Glutamatergic neuron (in vitro differentiated cells): ENCODE measurements at places on chromosomes 11 and 22. TPM values are rescaled to one million over a fixed set of nuclear protein-coding genes. Genes with fewer than 3 reads are reported as not detected.
A peak's percentile ranks its signal among the peaks of the same experiment; 100 is the strongest.

The SGSM1 gene
- 1.2 TPM for total RNA-seq

The ROBO4 gene
- total RNA-seq = not detected

The HEPHL1 gene
- not detected for total RNA-seq

The INSC gene
- total RNA-seq = not detected

The ASRGL1 gene
- total RNA-seq = 55.7 TPM

The HIRA gene
- 51.0 TPM for total RNA-seq

DNA sequence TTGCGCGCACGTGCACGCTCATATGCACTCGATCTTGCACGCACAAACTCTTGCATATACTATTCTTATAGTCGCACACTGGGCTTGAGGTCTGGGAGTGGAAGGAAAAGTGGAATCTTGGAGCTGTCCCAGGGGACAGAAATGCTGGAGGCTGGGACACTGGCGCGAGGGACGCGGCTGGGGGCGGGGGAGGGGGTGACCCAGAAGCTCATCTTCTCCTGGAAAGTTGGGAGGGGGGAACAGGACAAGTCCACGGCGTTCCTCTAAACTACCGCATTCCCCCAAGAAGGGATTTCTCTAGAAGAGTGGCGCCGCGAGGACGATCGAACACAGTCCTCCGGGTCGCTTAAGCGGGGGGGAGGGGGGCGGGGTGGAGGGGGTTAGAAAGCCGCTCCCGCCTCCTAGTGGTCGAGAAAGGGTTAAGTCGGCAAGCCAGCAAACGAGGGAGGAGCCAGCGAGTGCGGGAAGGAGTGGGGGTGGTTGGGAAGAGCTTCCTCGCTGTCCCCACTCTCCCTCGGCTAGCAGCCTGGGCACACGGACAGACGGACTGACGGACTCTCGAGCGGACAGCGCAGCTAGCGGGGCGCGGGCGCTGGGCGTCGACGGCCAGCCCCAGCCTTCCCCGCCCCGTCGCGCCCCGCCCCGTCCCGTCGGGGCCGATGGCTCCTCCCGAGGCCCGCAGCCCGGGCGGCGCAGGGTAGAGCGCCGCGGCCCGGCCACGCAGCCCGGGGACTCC is at the start of gene RTN4RL2:
RTN4RL2 (plus strand) TSS at position 507 of the 736 bp plus-strand sequence. CDS start 338 bp downstream, outside the sequence.
- peak; percentile 79 for DNase-seq

DNA sequence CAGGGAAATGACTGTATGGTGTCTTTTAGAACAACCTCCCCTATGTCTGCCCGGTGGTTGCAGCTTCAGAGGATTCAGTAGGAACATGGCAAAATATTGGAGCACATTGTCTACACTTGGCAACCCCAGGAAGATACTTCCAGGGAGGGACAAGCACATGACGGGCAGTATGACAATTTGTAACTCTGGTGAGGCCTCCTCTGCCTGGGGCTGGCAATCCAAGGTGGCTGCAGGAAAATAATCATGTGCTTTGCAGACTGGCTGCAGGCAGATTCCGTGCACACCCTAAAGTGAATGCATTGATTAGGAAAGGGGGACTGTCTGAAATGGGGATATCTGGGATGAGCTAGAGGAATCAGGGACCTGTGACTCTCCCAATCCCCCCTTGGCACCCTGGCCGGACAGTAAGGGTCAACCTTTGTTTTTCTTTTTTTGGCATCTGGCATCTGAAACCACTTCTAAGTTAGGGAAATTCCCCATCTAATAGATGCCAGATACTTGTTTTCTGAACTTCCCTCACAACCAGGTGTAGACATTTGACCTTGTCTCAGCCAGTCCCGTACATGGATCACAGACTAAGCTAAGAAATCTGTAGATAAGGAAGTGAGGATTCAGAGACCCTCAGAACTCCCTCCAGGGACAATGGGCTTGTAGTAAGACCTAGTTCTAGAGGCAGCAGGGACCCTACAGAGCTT is 10.5 kb upstream of the PHOX2A start:
- DNase-seq = no peak

DNA sequence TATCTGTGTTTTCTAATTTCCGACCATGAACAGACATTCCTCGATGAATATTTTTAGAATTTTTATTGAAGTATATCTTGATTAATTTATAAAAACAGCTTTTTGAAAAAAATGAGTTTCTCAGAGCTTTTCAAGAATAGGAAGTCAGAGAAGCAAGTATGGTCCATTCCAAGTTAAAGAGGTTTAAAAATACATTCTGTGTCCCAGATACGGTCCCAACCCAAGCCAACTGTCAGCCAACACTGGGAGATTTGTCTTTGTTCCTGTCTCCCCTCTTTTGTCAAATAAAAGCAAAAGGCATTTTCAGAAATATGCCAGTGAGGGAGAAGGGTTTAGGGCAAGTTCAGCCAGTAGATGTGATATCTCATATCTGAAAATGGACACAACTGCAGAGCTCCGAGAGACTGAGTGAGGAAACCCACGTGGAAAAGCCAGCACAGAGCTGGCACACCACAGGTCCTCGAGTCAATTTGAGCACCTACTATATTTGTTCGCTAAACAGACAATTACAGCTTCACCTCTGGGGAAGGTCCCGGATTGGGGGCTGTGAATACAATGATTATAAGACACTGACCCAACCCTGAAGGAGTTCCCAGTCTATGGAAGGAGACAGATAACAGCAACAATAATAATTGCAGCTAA is 59.8 kb downstream of the C11orf91 start:
- no peak for DNase-seq

- DNase-seq = no peak
Observed at GRCh38 chr22:27875951-27876350, 43.1 kb downstream of the PITPNB start.

- no peak for DNase-seq
Observed at GRCh38 chr11:96088914-96089313, 165.0 kb upstream of the MTMR2 start.

DNA sequence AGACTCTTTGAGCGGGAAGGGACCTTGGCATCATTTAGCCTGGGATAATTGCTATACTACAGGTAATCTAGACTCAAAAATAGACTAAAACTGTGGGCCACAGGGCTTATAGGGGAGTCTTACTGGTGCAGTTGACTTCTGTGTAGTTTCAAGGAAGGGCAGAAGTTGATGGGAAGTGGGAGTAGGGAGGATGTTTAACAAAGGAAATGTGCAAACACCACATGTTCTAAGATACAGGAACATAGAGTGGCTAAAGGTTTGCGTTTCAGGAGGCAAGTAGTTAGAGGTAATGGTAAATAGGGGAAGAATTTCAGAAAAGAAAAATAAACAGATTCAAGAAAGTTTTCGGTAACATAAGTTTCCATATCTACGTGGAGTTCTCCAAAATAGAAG is 14.4 kb upstream of the SORL1 start:
- DNase-seq = no peak

- no peak for DNase-seq
Observed at GRCh38 chr11:86802601-86803051, 2.3 kb downstream of the PRSS23 start.

GRCh38 chr11:13343067-13343466 is 65.5 kb downstream of the BMAL1 start:
- no peak for DNase-seq

DNA sequence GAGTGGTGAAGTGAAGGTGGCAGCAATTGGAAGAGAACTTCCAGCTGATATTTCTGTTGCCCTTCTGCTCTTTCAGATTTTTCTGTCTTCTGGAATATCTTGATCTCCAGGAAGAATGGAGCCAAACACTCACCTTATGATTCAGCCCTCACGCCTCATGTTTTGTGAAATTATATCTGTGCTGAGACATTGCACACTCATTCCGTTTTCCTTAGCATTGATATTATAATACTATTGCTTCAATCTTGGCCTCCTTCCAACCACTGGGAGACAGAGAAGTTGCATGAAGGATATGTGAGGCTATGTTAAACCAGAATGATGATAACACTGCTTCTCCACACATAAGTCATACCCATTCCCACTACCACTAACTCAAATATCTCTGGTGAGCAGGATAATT is 177.9 kb downstream of the ETS1 start:
- DNase-seq = no peak

DNA sequence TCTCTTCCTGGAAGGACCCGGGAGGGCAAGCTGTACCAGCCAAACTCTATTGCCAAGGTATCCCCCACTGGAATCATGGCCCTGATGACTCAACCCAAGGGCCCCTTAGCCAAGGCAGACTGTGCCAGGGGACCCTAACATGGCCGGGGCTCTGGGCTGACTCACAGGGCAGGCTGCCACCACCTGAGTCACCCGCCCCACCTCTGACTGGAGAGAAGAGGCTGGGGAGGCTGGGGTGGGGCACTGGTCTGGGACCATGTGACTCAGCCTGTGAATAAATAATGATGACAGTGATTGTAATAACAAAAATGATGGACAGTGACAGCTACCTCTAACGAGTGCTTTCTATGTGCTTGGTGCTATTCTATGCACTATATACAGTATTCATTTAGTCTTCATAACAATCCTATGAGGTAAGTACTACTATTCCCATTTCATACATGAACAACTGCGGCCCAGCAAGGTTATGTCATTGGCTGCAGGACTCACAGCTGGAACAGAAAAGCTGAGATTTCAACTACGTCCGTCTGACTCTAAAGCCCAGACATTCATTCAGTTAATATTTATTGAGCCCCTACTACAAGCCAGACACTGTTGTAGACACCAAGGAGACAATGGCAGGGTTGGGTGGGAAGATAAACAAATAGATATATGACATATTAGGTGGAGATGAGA is 84.2 kb downstream of the FBXO7 start:
- DNase-seq = no peak

- DNase-seq = no peak
Observed at GRCh38 chr22:39567135-39567946, 3.2 kb upstream of the CACNA1I start.

DNA sequence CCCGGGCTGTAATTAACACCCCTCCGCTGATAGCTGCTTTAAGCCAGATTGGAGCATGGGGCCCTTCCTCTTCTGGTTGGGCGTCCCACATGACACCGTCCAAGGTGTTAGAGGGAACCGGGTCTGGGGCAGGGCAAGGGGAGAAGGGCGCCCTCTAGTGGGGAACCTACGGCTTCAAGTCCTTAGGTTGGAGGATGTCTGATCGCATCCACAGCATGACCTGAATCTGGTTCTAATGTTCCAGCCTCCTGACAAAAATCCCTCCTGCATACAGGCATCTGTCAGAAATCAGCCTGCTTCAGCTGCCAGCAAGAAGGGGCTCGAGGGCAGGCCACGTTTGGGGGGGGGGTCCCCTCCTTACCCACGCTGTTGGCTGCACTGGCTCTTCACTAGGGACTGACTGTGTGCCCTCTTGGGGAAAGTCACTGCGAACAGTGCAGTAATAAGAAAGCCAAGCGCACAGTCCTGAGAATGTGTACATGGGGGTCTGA is 94.2 kb upstream of the TBCEL start:
- peak; percentile 72 for DNase-seq

DNA sequence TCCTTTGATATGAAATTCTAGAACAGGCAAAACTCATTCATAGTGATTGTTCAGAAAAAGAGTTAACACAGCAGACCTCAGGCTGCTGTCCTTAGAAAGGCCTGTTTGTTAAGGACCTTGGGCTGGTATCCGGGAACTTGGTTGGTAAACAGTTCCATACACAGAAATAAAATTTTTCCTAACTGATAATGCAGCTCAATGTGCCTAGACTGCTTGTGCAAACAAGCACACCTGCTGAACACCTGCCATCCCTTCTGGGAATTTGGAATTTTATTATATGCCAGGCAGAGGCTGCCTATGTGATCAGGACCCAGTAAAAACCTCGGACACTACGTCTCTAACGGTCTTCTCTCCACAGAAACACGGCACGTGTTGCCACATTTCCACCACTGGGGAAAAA is 11.5 kb downstream of the THAP12 start:
- DNase-seq = no peak

GRCh38 chr11:86013713-86014112 is 55.2 kb downstream of the PICALM start:
- DNase-seq = no peak
